CD4-positive, alpha-beta T cell (primary cell): ENCODE measurements at places on chromosomes 5 and 9.

DNA sequence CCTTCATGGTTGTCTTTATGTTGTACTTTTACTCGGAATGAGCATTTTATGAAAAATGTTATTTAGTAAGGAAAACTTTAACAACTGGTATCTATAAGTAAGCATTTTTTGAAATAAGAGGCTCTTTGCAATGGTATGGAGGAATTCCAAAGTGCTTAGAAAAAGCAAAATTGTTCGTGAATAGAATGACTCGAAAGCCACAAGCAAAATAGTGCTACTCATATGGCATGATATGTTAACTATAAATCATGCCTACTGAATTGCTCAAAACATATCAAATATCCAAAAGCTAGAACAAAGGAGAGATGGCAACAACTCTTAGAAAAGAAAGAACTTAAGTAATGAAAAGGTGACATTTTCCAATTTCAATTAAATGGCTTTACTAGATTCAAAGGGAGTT lies 216.3 kb downstream of the KIAA0825 start:
- no peak for DNase-seq

GRCh38 chr5:169168280-169168679 lies 132.7 kb downstream of the SLIT3 start:
- DNase-seq, result no peak

- DNase-seq, result no peak
Observed at GRCh38 chr5:59241552-59241951, 652.0 kb downstream of the PDE4D start.

DNA sequence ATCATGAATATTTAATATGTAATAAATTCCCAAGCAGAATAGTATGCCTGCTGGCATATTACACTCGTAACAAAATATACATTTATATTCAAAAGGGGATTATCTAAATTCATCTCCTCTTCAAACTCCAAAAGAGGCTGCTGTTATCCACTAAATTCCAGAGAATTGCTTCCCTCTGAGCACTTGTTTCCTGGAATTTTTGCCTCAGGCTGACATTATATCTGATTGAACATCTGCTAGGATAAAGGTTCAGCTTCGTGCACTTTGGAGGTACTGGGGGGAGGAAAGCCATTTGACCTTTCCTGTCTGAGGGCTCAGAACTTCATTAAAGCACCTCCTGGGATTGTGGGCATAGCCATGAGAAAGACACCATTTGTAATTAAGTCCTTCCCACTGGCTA lies 4.3 kb upstream of the HAPLN1 start:
- no peak for DNase-seq

DNA sequence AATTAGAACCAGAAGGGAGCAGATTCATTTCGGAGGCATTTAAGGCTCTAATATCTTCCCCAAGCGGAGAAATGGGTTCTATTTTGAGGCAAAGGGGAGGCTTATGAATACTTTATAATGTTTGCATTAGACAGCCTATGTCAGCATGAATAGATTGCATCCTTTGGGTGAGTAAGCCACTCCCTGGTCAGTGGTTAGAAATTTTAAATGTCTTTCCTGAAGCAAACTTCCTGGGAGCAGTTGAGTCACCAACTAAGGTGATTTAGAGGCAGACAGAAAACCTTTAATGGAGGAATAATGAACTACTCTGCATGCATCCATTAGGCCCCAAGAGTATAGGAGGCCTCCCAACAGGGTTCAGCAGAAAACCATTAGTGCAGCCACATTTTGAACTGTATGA lies 204.9 kb downstream of the ELAVL2 start:
- DNase-seq, result no peak

- peak; percentile 17 for DNase-seq
Observed at GRCh38 chr9:126806336-126806735, 1.5 kb downstream of the ZBTB43 start.

DNA sequence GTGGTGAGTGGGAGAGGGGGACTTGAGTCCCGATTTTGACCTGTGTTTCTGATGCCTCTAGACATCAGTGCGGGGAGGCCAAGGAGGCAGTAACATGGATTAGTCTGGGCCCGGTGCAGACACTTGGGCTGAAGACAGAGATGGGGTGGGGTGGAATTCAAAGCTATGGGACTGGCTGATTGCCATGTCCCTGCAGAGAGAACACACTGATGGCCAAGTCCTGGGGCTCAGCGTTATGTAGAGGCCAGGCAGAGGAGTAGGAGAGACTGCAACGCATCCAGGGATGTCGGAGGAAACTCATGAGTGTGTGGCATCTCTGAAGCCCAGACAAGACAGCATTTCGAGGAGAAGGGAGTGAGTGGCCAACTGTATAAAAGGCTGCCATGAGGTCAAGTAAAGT lies 30.1 kb downstream of the PSD2 start:
- no peak for DNase-seq

DNA sequence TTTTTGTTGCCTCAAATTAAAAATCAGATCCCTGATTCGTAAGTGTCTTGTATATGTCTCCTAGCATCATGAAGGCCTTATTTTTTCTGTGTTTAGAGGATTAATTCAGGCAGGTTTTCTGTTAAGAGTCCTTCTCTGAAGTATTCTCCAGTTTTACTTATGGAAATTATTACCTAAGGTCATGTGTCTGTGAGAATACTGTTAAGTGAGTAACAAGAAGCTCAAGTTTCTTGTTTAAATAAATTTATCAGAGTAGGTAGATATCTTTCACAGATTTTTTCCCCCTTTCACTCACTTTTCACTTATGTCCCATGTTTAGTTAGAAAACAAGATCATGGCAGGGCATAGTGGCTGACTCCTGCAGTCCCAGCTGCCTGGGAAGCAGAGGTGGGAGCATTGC lies 233.6 kb downstream of the KDM4C start:
- DNase-seq, result no peak

DNA sequence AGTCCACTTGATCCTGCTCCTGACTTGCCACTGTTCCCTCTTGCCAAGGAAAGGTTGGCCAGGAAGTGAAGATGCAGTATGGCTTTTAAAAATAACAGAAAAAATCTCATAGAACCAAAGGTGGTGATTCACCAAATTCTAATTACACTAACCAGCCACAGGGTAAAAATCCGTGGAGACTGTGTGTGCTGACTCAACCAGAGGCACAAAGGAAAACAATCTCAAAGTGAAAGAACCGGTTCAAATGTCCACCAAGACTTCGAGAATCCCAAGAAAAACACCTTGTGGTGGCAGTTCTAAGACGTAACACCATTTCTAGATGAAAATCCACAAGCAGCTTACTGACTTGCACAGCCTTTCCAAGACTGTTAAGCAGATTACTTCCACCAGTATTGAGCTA lies 279.1 kb downstream of the TLE1 start:
- no peak for DNase-seq

DNA sequence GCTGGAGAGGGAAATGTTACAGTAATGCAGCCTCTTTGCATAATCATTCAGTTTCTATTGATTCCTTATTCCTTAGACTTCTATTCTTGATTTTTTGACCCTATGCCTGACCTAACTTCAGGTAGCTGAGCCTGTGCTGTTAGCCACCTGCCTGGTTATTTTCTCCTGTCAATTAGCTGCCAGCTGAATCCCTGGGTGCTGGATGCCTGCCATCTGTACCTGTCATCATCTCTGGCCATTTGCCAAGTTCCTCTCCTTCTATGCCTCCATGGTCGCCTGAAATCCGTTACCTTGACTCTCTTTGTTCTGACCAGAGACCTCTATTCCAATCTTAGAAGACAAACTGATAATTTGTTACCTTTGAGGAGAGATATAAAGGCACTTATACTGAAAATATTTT lies 178.3 kb downstream of the CAVIN4 start:
- no peak for DNase-seq

DNA sequence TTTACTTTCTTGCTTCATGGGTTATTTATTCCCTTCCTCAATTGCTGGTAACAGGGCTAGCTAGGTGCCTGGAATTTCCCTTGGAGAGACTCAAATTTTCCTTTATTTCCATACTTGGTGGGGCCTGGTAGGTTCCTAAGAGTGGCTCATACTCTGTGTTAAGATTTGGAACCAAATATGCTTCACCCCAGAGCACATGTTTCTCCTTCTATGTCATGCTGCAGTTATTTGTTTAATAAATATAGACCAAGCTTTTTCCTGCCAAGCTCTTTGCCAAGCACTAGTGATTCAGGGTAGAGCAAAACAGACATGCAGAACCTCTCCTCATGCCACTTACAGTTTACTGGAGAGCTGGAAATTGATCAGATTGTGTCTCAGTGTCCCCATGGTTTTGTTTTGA lies 290.3 kb upstream of the SGCD start:
- DNase-seq, result no peak

DNA sequence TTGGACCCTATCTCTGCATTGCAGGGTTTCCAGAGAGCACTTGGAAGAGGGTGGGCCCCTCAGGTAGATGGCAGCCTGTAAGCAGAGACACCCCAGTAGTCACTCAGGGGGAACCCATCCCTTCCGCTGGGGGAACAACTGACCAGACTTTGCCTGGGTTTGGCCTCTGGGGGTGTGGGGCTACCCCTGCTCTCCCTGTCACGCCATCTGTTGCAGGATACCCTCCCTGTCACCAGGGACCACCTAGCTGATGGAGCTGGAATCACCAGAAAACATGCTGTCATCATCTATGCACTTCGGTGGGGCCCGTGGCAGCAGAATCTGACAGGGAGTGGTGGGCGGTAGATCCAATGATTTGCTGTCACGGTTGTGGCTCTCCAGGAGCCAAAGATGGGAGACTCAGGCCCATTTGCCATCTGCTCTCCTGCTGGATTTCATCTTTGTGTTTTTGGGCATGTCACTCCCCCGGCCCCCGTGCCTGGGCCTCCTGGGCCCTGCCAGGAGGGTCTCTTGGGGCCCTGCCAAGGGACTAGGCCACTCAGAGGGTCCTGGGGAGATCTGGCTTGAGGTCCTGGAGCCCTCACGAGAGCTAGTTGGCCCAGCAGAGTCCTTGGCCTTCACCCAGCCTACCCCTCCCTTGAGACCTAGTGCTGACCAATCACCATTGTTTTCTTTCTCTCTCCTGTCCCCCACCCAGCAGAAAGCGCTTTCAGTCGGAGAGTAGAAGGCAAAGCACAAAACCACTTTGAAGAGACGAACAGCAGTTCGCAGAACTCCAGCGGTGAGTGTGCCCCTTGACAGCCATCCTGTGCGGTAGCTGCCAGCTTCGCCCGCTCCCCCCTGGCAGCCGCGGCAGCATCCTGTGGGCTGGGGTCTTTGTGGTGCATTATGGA lies 45.9 kb downstream of the AMBP start:
- no peak for DNase-seq

DNA sequence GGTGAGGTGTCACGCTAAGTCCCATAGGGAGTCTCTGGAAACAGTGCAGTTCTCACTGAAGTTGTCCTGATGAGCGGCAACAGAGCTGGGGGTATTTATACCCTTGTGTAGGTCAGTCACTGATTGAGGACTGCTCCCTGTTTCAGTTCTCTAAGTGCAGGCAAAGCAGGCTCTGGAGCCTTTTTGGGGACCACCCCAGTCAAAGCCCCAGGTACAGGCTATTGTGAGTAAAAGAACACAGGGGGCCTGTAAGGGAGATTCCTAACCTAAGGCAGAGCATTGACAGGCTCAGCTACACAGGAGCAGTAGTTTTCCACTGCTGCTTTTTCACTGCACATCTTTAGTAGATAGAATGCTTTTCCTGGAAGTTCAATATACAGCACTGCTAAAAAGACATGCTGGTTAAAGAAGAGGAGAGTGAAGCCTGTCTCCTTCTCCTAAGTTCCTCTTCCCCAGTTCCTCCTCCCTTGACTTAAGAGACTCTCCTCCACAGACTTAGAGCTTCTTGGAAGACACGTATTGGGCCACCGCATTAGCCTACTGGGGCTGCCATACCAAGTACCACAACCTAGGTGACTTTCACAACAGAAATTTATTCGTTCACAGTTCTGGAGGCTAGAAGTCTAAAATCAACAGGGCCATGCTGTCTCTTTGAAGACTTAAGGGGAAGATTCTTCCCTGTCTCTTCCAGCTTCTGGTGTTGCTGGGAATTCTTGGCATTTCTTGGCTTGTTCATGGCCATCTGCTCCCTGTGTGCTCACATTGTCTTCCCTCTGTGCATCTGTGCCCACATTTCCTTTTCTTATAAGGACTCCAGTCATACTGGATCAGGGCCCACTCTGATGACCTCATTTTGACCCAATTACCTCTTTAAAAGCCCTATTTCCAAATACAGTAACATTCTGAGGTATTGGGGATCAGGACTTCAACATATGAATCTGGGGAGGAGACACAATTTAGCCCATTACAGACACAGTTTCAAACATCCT lies 221.0 kb downstream of the ESM1 start:
- DNase-seq, result no peak

- peak; percentile 7 for DNase-seq
Observed at GRCh38 chr5:134175921-134176510, 734 bp downstream of the SKP1 start.

DNA sequence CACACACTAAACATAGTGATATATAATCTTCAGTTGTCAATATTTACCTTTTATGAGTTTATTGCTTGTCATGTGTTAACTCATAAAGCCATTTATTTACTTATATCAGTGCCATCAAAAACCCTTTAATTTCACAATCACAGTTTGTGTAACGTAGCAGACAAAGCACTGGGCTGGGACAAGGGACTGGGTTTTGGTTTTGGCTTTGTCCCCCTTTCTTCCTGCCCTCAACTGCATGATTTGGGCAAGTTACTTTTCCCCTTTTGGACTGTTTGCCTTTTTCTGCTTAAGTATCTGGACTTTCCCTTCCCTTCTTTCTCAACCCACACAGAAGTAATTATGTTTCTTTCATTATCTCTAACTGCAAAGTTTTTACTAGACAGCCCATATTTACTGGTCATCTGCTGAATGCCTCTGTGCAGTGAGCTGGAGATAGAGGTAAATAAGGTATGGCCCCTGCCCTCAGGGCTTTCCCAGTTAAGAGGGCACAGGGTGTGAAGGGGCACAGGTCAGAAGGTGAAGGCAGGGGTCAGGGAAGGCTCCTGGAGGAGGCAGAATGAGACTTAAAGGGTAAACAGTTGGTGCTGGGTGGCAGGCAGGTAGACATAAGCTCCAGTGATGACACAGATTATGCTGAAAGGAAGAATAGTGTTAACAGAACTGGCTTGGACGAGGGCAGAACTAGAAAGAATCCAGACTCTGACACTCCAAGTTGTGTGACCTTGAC lies 14.8 kb upstream of the NR3C1 start:
- no peak for DNase-seq

GRCh38 chr9:127778280-127779135 lies at the start of gene SH2D3C:
Gene SH2D3C, minus strand, starts transcription at chr9:127778666. Its CDS starts 39 bp downstream, at chr9:127778627.
- peak; percentile 54 for DNase-seq

- DNase-seq, result no peak
Observed at GRCh38 chr5:158621391-158621790, 478.3 kb downstream of the EBF1 start.

DNA sequence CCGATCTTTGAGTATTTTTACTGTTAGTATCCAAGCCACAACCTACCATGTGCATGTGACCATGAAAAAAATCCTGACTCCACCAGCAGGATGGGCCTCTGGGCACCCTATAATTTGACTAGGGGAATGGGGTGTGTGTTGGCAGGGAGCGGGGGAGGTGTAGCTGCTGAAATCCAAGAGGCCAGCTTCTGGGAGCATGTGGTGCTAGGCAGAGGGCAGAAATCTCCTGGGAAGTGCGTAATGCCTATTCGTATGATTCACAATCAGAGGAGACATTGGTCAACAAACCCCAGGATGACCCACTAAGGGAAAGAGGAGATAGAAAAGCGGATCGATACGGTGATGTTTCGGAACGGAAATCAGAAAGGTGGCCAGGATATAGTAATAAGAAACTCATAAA lies 149.9 kb downstream of the ARSB start:
- no peak for DNase-seq
